ENCODE measurements at places on chromosomes 6 and 20.

DNA sequence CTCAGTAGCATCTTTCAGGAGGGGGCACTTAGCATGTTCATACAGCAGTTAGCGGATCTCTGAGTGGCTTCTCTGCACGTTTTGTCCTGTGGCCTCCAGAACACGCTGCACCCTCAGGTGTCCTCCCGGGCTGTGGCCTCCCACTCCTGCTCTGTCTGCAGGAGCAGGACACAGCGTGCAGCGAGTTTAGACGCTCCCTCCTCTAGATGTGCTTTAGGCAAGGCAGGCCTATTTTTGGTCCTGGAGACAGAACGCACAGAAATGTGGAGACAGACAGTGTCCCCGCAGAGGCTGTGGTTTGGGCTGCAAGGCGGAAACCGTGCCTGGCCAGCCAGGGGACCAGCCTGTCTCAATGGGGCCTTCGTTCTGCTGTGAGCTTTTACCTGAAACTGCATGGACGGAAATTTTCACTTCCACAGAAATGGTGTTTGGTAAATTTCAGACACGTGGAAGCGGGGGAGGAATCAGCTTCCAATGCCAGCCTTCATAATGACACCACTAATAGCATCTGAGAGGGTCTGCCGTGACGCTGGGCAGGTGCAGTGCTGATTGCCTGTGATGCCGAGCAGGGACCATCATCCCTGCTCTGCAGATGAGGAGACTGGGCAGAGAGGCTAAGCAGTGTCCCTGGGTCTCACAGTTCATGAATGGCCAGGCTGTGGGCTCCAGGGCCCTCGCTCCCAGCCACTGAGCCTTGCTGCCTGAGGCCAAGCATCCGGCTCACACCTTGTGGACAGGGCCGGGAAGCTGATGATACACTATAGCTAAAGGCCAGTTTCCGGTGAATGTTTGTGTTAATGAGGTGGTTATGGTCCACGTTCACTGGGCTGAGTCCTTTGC lies 120.9 kb downstream of the SYCP2 start:
- no peak for DNase-seq

- DNase-seq: no peak
These were observed 129.4 kb downstream of the TRIM27 start for GRCh38 chr6:28794175-28795002.

- no peak for DNase-seq
These were observed 6.4 kb upstream of the AIG1 start for GRCh38 chr6:143054329-143054728.

DNA sequence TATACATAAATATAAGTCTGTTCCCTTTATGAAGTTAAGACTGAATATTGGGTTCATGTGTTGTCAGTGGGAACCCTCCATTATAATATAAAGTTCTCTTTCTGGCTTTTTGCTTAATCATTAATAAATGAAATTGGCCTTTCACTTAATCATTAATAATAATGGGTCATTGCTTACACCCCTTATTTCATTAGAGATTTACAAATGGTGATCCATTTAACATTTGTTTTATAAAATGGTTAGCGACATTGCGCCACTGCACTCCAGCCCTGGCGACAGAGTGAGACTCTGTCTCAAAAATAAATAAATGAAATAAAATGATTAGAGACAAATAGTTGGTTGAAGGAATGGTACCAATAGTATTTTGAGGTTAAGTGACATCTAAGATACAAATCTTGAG lies 18.5 kb downstream of the DDX43 start:
- no peak for DNase-seq

- DNase-seq: no peak
These were observed 165.0 kb downstream of the VEGFA start for GRCh38 chr6:43934803-43935602.

GRCh38 chr6:37614491-37614890 lies 83.2 kb downstream of the MDGA1 start:
- no peak for DNase-seq

DNA sequence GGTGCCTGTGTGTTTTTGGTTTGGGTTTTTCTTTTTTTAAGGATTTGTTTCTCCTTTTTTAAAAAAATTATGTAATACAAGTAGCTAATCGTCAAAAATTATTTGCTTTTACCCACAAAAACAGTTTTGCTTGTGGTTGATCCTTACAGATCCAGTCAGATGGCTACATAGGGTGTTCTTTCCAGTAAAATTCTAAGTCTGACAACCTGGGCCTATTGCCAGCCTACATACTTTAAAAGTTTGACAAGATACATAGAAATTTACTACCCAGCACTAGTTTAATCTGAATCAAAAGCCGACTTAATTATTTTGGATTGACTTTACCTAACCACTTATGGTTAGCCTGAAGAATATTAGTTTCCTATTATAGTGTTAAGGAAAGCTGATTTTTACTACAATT lies 2.1 kb upstream of the SOX4 start:
- DNase-seq: no peak

DNA sequence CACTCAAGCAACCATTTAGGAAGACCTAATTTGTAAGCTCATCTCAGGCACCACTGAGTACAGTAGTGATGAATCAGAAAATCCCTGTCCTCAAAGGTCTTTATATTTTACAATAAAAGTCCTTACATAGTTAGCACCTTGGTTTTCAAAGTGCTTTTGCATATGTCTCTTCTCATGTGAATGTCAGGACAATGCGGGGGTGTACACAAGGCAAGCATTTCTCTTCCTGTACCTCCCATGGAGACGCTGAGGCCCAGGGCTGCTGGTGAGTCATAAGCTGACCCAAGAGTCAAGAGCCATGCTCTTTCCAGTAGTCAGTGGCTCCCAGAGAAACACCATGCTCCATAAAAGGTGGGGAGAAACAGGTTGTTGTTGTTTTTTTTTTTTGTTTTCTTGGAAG lies 174.0 kb downstream of the GJA10 start:
- no peak for DNase-seq

- no peak for DNase-seq
These were observed 6.2 kb downstream of the C20orf204 start for GRCh38 chr20:64042054-64042781.

- DNase-seq: no peak
These were observed 488.7 kb upstream of the NRSN1 start for GRCh38 chr6:23637296-23637695.

DNA sequence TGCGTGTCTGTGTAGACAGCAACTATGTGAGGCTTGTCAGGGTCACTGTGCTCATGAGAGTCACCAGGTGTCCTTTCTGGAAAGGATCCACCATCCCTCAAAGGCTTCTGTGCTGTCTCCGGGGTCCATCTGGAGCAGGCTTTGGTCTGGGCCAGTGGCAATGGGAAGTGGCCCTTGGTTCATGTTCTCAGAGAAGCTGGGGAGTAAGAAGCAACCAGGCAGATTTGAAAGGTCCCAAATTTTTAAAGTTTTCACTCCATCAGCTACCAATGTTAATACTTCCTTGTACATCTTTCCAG lies 68.2 kb downstream of the GCNT2 start:
- no peak for DNase-seq

- DNase-seq: no peak
These were observed 230.7 kb upstream of the THEMIS start for GRCh38 chr6:128131566-128131965.

DNA sequence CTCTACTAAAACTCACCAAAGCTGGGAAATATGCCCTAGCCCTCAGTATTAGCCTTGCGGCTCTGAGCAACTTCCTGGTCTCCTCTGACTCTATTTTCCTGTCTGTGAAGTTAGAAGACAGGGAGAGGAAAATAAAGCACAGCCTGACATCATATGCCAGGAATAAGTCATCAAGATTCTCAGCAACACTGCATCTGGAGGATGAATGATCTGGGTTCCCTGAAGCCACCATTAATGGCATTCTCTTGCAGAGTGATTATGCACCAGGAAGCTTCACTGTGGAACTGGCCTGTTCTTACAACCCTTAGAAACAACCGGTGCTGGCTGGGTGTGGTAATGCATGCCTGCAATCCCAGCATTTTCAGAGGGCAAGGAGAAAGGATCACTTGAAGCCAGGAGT lies 12.4 kb downstream of the ADGRF5 start:
- no peak for DNase-seq

- DNase-seq: no peak
These were observed 570.2 kb downstream of the PRKN start for GRCh38 chr6:162157167-162157870.

DNA sequence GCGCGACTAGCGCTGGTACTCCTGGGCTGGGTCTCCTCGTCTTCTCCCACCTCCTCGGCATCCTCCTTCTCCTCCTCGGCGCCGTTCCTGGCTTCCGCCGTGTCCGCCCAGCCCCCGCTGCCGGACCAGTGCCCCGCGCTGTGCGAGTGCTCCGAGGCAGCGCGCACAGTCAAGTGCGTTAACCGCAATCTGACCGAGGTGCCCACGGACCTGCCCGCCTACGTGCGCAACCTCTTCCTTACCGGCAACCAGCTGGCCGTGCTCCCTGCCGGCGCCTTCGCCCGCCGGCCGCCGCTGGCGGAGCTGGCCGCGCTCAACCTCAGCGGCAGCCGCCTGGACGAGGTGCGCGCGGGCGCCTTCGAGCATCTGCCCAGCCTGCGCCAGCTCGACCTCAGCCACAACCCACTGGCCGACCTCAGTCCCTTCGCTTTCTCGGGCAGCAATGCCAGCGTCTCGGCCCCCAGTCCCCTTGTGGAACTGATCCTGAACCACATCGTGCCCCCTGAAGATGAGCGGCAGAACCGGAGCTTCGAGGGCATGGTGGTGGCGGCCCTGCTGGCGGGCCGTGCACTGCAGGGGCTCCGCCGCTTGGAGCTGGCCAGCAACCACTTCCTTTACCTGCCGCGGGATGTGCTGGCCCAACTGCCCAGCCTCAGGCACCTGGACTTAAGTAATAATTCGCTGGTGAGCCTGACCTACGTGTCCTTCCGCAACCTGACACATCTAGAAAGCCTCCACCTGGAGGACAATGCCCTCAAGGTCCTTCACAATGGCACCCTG lies 1.6 kb downstream of the TPBG start:
- DNase-seq: no peak

- no peak for DNase-seq
These were observed 52.3 kb upstream of the ADGRF1 start for GRCh38 chr6:47094241-47094925.

DNA sequence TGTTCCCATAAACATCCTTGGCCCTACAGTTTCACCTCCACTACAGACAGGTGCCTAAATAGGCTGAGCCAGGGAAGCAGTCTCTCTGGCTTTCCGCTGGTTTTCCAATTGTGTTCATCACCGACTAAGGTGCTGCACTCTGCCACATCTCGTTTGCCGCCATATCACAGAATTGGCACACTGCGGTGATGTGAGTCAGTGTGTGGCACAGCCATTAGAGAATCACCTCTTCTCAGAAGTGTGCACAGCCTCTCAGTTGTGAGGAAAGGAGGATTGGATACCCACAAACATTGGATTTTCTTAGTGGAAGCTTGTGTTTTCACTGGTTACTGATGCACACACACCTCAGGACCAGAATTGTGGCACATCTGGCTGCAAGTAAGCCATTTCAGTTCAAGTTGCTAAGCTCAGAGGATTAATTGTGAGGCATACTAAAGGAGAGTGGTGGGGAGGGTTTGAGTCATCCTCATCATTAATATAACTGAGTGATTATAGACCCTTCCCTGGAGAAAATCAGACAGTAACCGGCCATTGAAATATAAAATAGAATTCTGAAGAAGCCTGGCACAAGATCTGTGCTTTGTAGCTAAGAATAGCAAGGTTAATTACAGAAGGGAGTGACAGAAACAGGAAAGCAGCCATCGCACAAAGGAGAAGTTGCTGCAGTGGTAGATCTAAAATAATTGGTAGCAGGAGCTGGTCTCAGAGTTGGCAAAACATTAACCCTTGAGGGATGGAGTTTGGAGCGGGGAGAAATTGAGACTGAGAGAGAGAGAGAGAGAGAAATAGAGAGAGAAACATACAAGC lies 506.9 kb downstream of the LMBRD1 start:
- no peak for DNase-seq

GRCh38 chr6:45076217-45076930 lies 251.8 kb upstream of the RUNX2 start:
- DNase-seq: no peak

- no peak for DNase-seq
These were observed at the start of gene TINAG for GRCh38 chr6:54308289-54308985. TSS of gene TINAG (plus strand) at chr6:54308441. CDS start at chr6:54308551, 110 bp downstream.

GRCh38 chr20:2093159-2093781 lies 8.4 kb upstream of the STK35 start:
- DNase-seq: peak; percentile 18

DNA sequence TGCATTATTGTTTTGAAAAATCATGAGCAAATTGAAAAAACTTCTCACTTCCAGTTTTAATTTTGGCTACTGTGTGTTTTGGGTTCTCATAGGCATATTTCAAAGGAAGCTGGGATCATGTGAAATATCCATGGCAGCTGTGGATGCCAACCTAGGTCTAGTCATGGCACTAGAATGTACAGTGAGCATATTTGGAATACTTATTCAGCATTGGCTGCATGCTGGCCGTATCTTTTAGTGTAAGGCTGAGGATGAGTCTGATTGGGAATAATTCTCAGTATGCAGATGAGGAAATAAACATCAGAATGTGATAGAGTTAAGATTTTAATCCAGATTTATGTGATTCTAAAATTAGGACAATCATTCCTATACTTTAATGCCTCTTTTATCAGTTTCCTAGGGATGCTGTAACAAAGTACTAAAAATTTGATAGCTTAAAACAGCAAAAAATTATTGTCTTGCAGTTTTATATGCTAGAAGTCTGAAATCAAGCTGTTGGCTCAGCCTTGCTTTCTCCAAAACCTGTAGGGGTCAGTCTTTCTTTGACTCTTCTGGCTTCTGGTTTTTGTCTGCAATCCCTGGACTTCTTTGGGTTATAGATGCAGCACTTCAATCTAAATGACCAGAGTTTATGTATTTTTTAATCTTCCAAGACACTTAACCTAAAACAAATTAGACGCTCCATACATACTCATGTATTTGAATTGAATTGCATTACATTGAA lies 37.7 kb upstream of the DEFB112 start:
- no peak for DNase-seq

- DNase-seq: no peak
These were observed 104.4 kb downstream of the NCR2 start for GRCh38 chr6:41439524-41440418.

DNA sequence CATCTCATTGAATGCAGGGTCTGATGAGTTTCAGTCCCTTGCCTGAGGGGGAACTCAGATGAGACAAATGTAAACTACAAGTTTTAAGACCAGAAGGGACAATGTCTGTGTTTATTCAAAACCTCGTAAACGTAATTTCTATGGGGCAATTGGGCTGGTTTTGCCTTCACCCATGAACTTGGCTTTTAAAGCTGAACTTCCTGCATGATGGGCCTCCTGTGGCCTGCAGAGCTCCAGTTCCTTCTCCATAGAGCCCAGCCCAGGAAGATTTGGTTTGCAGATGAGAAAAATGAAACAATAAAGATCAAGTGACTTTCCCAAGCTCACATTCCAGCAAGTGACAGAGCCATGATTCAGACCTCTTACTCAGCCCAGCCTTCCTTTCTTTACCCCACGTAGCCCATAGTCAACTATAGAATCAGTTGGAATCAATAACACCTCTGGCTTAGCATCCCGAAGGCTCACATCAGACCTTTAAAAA lies 612.3 kb downstream of the UTRN start:
- DNase-seq: no peak

DNA sequence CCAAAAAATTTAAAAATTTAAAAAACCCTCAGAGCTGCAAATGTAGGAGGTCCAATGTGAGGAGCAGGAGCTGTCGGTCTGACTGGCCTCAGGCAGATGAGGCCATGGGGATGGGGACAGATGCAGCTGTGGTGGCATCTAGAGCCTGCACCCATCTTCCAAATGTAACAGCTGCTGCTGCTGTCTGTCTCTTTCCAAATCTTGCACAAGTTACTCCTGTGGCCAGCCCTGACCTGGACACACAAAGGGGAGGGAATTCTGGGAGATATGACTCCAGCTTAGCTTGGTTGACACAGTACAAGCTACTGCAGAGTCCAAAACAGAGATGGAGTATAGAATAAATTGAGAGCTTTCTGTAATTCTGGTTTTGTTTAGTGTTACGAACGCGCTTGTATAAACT lies 115.2 kb downstream of the PRND start:
- no peak for DNase-seq
